ENCODE measurements at places on chromosomes 3 and 15. TPM values are rescaled to one million over a fixed set of nuclear protein-coding genes. Genes with fewer than 3 reads are reported as not detected.

The NIT2 gene
- polyA plus RNA-seq = 27.1 TPM

- no peaks in the 10 kb centered on the region for H3K27me3 ChIP-seq
- H3K27ac ChIP-seq = no peak overlapping the region
- H3K36me3 ChIP-seq = no peaks in the 10 kb centered on the region
- no peak overlapping the region for H3K4me3 ChIP-seq
- DNase-seq = no peak
These were observed 124.1 kb upstream of the MME start for GRCh38 chr3:154955907-154956533.

- no peaks in the 10 kb centered on the region for H3K4me1 ChIP-seq
- no peaks in the 10 kb centered on the region for H3K36me3 ChIP-seq
- peak; percentile 1 for DNase-seq
These were observed 396.6 kb upstream of the TMCO5A start for GRCh38 chr15:37537802-37538201.

The IGSF11 gene
- polyA plus RNA-seq = 0.06 TPM

GRCh38 chr3:7877312-7877711 lies 624.3 kb upstream of the LMCD1 start:
- H3K4me3 ChIP-seq = no peak overlapping the region
- no peak for DNase-seq
- no peak overlapping the region for H3K27ac ChIP-seq
- no peaks in the 10 kb centered on the region for H3K4me1 ChIP-seq

DNA sequence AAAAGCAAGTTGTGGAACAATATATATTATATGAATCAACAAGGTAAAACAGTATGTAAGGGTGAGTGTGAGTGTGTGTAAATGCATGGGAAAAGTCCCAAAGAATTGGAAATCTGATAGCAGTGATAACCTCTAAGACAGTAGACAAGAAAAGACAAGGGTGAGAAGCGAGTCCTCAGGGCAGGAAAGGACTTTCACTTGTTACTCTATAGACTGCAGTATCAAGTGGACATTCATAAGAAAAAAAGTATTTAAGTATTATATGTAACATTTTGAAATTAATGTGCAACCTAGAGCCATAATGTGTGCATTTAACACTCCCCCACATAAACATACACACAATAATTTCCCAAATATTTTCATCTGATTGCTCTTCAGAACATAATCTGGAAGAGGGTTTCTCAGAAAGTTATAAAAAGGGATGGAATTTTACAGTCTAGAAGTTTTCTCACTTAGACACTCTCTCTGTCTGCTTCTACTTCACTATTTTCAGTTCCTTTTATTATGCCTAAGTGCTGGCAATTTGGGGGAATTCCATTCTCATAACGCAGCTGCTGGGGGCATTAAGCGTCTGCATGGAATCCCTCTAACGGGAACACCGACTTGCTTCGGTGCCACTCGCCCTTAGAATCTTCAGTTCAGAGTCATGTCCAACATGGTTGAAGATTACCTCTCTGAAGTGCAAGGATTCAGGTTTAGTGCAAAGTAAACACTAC lies 50.0 kb upstream of the CDIN1 start:
- H3K4me3 ChIP-seq = no peak overlapping the region
- H3K27ac ChIP-seq = no peak overlapping the region
- no peak for DNase-seq
- H3K36me3 ChIP-seq = no peaks in the 10 kb centered on the region
- no peaks in the 10 kb centered on the region for H3K4me1 ChIP-seq
- H3K27me3 ChIP-seq = no peaks in the 10 kb centered on the region

DNA sequence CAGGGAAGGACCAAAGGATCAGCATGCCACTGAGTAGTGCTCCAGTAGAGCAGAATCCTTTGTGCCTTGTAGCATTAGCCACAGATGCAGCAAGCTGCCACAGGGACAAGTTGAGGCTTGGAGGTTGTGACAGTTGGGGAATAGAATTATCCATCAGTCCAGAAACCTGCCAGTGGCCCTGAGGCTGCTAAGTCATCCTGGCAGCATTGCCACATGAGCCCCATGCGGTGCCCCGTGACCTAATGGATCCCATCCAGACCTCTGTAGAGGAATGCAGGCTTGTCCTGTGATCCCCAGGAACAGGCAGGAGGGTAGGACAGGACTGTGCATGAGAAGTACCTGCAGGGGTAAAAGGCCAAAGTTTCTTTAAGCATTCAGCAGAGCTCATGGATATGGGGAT lies 51.7 kb downstream of the BOC start:
- no peaks in the 10 kb centered on the region for H3K4me1 ChIP-seq
- peaks cover 6% of the 10 kb centered on the region for H3K27me3 ChIP-seq
- H3K4me3 ChIP-seq = no peak overlapping the region
- no peak overlapping the region for H3K27ac ChIP-seq
- DNase-seq = no peak

The CPNE4 gene
- not detected for polyA plus RNA-seq

DNA sequence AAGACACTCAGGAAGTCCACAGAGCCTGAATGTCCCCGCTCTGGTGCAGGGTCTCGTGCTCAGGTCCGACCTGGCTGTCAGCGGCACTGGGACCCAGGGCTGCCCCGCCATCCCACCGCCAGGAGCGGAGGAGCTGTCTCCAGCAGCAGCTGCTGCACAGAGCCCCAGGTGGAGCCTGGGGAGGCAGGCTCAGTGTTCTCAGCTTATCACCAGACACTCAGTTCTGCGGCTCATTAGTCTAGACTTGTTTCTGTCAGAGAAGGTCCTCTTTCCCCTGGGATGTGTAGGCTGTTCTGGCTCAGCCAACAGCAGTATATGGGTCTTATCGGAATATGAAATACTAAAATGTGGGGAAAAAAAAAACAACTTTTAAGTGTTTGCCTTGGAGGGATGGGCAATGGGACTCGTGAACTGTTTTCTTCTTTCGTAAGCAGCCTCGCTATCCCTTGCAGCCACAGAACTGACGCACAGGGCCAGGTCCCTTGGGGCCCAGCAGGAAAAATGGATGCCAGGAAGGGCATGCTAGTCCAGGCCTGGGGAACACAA lies 75.9 kb downstream of the KLF13 start:
- no peaks in the 10 kb centered on the region for H3K27me3 ChIP-seq
- peak; percentile 10 for DNase-seq
- peaks cover 6% of the 10 kb centered on the region for H3K4me1 ChIP-seq

GRCh38 chr3:149494022-149494758 lies 19.7 kb downstream of the TM4SF4 start:
- no peaks in the 10 kb centered on the region for H3K27me3 ChIP-seq
- no peaks in the 10 kb centered on the region for H3K36me3 ChIP-seq
- H3K4me1 ChIP-seq = peaks cover 9% of the 10 kb centered on the region
- H3K4me3 ChIP-seq = no peak overlapping the region
- peak; percentile 76 for DNase-seq
- H3K27ac ChIP-seq = no peak overlapping the region

The SNRPA1 gene
- polyA plus RNA-seq = 79.9 TPM

- H3K36me3 ChIP-seq = no peaks in the 10 kb centered on the region
These were observed 34.0 kb downstream of the ATP13A4 start for GRCh38 chr3:193520738-193521137.

The SPSB4 gene
- not detected for polyA plus RNA-seq

GRCh38 chr3:134364061-134364935 lies 9.9 kb downstream of the AMOTL2 start:
- H3K27ac ChIP-seq = peak overlapping the region; percentile 90
- H3K4me3 ChIP-seq = no peak overlapping the region
- no peaks in the 10 kb centered on the region for H3K27me3 ChIP-seq
- H3K36me3 ChIP-seq = peaks cover 94% of the 10 kb centered on the region

The IQSEC1 gene
- 11.6 TPM for polyA plus RNA-seq

DNA sequence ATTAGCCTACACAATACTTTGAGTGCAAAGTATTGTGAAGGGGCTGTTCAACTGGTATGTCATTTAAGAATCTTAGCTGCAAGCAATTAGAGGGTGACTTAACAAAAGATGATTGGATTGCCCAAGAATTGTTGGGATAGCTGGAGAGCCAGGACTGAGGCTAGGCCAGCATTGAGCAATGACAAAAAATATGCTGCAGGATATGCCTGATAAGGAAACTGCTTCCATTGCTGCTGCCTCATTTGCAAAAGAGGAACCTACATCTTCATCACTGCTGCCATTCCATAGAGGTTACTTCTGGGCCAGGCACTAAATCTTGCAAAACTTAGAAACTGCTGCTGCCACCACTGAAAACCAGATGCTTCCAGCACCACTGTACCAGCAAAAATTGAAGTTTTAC lies 108.0 kb upstream of the TBC1D5 start:
- DNase-seq = no peak
- H3K27me3 ChIP-seq = no peaks in the 10 kb centered on the region
- H3K27ac ChIP-seq = no peak overlapping the region
- no peaks in the 10 kb centered on the region for H3K4me1 ChIP-seq
- no peak overlapping the region for H3K4me3 ChIP-seq

The GABRB3 gene
- 0.36 TPM for polyA plus RNA-seq

DNA sequence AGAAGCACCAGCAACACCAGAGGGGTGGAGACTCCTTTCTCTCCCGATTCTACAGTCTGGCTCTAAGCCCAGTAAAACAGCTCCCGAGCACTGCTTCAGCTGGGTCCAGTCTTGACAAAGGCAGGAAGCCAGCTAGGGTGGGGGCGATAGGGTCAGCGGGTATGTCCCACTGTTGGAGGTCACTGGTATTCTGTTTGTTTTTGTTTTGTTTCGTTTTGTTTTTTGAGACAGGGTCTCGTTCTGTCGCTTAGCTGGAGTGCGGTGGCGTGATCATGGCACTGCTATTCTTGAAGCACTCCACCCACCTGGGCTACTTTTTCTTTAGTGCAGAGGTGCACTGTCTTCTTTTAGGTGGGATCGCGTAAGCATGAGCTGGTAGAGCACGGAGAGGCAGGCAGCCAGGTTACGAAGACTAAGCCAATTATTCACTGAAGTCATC lies 16.3 kb downstream of the GCSAM start:
- no peaks in the 10 kb centered on the region for H3K4me1 ChIP-seq
- DNase-seq = no peak
- H3K27me3 ChIP-seq = no peaks in the 10 kb centered on the region
- H3K36me3 ChIP-seq = peaks cover 6% of the 10 kb centered on the region

DNA sequence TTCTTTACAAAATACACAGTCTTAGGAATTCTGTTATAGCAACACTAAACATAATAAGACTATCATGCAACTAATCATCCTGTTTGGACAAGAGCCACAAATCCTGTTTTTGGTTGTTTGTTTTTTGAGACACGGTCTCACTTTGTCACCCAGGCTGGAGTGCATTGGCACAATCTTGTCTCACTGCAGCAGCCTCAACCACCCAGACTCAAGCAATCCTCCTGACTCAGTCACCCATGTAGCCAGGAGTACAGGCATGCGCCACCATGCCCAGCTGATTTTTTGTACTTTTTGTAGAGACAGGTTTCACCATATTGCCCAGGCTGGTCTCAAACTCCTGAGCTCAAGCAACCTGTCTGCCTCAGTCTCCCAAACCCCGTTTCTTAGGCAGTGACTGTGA lies 28.3 kb downstream of the NEDD4 start:
- H3K36me3 ChIP-seq = peaks cover 8% of the 10 kb centered on the region
- no peak overlapping the region for H3K4me3 ChIP-seq
- H3K4me1 ChIP-seq = peaks cover 2% of the 10 kb centered on the region
- no peak overlapping the region for H3K27ac ChIP-seq
- no peak for DNase-seq

- H3K36me3 ChIP-seq = no peaks in the 10 kb centered on the region
- H3K27ac ChIP-seq = no peak overlapping the region
- no peaks in the 10 kb centered on the region for H3K27me3 ChIP-seq
These were observed 192.6 kb downstream of the PDZRN3 start for GRCh38 chr3:73432023-73432705.

DNA sequence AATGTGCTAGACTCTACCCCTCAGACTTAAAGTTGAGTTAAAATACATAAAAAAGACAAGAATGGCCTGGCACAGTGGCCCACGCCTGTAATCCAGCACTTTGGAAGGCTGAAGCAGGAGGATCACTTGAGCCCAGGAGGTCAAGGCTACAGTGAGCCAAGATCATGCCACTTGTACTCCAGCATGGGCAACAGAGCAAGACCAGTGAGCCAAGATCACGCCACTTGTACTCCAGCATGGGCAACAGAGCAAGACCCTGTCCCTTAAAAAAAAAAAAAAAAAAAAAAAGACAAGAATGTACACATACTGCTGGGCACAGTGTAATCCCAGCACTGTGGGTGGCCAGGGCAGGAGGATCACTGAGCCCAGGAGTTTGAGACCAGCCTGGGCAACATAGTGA lies 17.4 kb downstream of the DIS3L start:
- H3K4me3 ChIP-seq = no peak overlapping the region
- no peaks in the 10 kb centered on the region for H3K4me1 ChIP-seq
- H3K36me3 ChIP-seq = peaks cover 16% of the 10 kb centered on the region
- no peak for DNase-seq

The SEMA3F gene
- 23.3 TPM for polyA plus RNA-seq

- peaks cover 2% of the 10 kb centered on the region for H3K4me1 ChIP-seq
- H3K27ac ChIP-seq = no peak overlapping the region
- no peaks in the 10 kb centered on the region for H3K36me3 ChIP-seq
- no peak overlapping the region for H3K4me3 ChIP-seq
- no peaks in the 10 kb centered on the region for H3K27me3 ChIP-seq
These were observed 101.0 kb downstream of the CD200R1L start for GRCh38 chr3:112745567-112746248.

GRCh38 chr15:78921940-78922339 lies 22.9 kb downstream of the CTSH start:
- no peak for DNase-seq
- peaks cover 51% of the 10 kb centered on the region for H3K36me3 ChIP-seq
- H3K4me3 ChIP-seq = no peak overlapping the region
- no peak overlapping the region for H3K27ac ChIP-seq
- no peaks in the 10 kb centered on the region for H3K27me3 ChIP-seq
- peaks cover 3% of the 10 kb centered on the region for H3K4me1 ChIP-seq

DNA sequence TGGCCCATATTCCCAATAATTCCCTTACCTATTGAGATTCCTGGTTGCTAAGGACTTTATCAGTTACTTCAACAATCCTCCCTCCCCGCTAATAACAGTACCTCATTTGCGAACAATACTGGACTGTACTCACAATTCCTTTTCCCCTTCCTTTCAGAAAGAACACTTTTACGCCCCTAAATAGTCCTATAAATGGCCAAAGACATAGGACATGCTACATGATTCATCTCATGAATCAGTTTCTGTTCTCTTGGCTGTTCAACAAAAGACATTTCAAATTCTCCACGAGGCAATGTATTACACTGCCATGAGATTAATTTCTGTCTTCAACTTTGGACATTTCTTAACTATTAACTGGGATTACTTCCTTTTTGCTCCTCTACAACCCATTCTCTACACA lies 264.4 kb downstream of the TIGIT start:
- no peaks in the 10 kb centered on the region for H3K36me3 ChIP-seq
- no peaks in the 10 kb centered on the region for H3K27me3 ChIP-seq
- H3K4me3 ChIP-seq = no peak overlapping the region
- H3K27ac ChIP-seq = no peak overlapping the region
- DNase-seq = peak; percentile 46

The FAM98B gene
- 7.9 TPM for polyA plus RNA-seq

The TGM5 gene
- not detected for polyA plus RNA-seq

The NUP210 gene
- polyA plus RNA-seq = 0.04 TPM
